NCI-H1930 (cell line): ENCODE measurements at places on chromosomes 2 and 18.

GRCh38 chr2:127718271-127718670 lies 17.0 kb downstream of the SFT2D3 start:
- DNase-seq, result no peak

GRCh38 chr2:51971136-51971535 lies 939.2 kb upstream of the NRXN1 start:
- DNase-seq, result no peak

DNA sequence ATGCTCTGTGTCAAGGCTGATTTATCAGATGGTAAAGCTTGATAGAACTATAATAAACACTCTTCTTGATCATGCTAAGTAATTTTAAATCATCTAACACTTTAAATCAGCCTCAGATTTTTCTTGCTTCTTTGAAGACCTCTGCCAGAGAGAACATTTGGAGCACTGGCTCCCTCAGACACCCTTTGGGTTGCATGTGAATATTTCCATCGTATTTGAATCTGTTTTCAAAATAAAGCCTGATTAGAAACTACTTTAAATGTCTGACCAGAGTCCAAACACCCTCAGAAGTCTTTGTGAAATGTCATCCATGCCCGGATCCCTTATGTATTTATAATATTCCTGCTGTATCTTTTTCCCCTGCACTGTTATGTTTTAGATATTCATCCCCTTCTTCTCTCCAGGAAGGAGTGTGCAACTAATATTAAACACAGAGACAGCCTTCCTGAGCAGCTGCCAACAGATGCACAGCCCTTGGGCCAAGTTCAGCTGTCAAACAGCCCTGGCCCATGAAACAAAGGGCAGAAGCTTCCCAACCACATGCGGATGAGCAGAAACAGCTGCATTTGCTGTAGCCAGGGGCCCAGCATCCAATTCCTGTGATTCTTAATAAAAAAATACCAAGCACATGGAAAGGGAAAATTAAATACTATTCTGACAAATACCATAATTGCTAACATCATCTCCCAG lies 46.5 kb downstream of the DPP10 start:
- no peak for DNase-seq

DNA sequence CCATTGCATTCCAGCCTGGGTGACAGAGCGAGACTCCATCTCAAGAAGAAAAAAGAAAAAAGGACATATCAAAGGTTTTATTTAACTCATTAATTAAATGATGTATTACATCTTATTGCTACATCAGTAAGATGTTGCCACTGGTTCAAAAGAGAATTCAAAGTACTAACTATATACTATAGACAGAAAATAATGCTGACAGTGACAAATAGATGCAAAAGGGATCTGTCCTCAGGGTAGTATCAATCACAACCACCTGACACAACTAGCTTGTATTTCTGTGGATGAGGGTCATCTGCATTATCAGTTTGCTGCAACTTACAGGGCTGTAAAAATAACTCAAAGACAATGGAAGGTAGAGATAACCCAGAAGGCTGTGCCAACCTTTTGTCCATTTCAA lies 16.4 kb upstream of the CREG2 start:
- DNase-seq, result no peak

GRCh38 chr2:222945887-222946286 lies 85.1 kb downstream of the ACSL3 start:
- DNase-seq, result no peak

GRCh38 chr2:158393886-158394285 lies 62.7 kb downstream of the CCDC148 start:
- no peak for DNase-seq

- no peak for DNase-seq
Measured at GRCh38 chr2:28716265-28716865, 35.3 kb upstream of the PPP1CB start.

DNA sequence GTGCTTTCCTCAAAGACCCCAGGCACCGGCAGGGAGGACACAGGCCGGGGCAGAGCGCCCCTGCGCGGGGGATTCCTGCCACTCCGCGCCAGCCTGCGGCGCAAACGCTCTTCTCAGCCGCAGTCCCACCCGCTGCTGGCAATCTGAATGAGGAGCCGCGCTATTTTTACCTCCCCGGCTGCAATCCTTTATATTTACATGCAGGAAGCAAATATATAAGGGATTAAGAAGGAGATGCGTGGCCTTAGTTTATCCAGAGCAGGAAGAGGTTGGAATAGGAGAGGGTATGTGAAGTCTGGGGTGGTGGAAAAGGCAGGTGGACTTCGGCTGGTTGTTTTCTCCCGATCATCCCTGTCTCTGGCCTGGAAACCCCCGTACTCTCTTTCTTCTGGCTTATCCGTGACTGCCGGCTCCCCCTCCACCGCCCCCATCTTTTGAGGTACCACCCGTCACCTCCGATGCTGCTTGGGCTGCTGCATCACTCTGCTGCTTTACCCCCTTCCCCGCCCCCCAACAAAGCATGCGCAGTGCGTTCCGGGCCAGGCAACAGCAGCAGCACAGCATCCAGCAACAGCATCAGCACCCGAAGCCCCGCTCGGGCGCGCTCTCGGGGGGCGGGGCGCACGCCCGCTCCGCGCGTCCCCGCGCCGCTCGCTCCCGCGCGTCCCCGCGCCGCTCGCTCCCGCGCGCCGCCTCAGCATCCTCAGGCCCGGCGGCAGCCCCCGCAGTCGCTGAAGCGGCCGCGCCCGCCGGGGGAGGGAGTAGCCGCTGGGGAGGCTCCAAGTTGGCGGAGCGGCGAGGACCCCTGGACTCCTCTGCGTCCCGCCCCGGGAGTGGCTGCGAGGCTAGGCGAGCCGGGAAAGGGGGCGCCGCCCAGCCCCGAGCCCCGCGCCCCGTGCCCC lies at the start of gene ADAM23:
ADAM23 (plus strand) TSS at position 700 of the 902 bp plus-strand sequence. CDS start 335 bp downstream, outside the sequence.
- DNase-seq, result peak; percentile 86

GRCh38 chr2:40202798-40203400 lies 249.0 kb downstream of the SLC8A1 start:
- DNase-seq, result no peak

GRCh38 chr18:42365591-42365990 lies 410.6 kb downstream of the PIK3C3 start:
- no peak for DNase-seq

- DNase-seq, result peak; percentile 80
Measured at GRCh38 chr2:88187038-88187676, 17.0 kb downstream of the THNSL2 start.

GRCh38 chr2:71938659-71939587 lies 208.7 kb downstream of the CYP26B1 start:
- DNase-seq, result no peak

DNA sequence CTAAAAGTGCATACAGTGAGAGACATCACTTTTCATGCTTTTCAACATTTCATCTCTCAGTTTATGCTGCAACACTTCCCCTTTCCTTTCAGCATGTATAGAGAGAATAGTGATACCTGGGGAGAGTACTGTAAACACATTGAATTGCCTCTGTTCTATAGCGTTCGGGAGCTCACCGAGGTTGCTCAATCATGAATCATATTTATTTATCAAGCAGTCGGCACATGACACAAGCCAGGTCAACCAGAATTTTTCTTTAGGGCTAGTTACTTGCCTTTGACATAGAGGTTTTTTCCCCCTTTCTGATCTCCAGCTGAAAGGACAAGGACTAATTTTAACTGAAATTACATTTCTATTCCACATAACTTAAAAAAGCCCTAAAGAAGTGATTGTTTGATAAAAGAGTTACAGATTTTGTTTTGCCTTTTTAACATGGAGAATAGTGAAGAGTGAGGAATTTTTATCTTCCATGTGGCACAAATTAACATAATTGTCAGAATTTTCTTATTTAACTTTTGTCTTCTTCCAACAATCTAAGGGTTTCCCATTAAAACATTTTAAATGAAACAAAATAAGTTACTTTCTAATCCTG lies 690.9 kb upstream of the TMEFF2 start:
- peak; percentile 3 for DNase-seq

DNA sequence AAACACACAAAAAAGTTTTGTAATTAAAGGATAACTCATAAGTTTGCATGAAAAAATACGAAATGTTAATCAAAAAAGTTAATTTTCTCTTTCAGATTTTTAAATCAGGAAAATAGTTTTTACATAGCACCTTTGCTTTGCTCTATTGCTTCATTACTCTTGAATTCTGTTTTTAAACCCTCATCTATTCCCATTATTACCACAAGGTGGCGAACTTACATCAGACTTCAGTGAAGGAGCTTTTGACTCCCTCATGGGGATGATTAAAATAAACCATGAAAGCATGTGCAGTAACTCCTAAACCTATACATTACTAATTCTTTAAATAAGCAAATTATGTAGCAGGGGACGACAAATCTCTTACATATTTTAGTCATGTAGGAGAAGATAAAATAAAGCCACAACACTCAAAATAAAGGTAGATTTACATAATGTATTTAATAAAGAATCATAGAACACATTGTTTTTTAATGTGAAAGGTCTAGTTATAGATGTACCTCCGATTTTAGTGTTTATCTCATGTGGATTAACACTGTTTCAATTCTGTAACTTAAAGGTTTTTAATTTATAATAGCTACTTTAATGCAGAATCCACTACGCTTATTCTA lies 105.2 kb downstream of the NETO1 start:
- DNase-seq, result peak; percentile 74

- DNase-seq, result no peak
Measured at GRCh38 chr18:7170292-7170691, 52.7 kb upstream of the LAMA1 start.

- DNase-seq, result no peak
Measured at GRCh38 chr18:75937306-75937705, 509.8 kb upstream of the SMIM21 start.

GRCh38 chr18:74342416-74343043 lies 26.9 kb downstream of the C18orf63 start:
- peak; percentile 29 for DNase-seq

DNA sequence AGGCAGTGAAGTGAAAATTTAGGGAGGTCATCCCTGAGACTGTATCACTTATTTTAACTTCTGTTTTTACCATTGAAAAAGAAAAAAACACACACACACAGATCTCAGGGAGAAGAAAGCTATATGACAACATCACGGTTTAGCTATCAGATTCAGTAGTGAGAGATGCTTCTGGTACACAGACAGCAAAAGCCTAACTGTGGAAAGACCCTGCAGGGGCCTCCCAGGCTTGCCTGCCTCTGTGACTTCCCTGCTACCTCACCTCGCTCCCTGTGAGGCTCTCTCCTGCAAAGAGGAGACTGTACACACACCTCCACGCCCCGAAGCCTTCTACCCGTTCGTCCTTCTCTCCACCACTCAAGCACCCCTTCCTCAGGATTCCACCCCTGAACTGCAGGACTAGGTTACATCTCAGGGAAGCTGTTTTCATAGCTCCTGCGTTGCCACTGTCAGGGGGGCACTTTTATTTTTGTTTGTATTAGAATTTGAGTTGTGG lies 86.3 kb downstream of the EPB41L3 start:
- DNase-seq, result no peak
